ENCODE measurements at places on chromosomes 4 and X.

GRCh38 chr4:158006990-158007389, 165.8 kb downstream of the GASK1B start:
- DNase-seq: no peak

- no peak for DNase-seq
Measured at GRCh38 chrX:51257490-51257889, 75.1 kb upstream of the NUDT10 start.

- no peak for DNase-seq
Measured at GRCh38 chr4:60737858-60738257, 462.3 kb upstream of the ADGRL3 start.

DNA sequence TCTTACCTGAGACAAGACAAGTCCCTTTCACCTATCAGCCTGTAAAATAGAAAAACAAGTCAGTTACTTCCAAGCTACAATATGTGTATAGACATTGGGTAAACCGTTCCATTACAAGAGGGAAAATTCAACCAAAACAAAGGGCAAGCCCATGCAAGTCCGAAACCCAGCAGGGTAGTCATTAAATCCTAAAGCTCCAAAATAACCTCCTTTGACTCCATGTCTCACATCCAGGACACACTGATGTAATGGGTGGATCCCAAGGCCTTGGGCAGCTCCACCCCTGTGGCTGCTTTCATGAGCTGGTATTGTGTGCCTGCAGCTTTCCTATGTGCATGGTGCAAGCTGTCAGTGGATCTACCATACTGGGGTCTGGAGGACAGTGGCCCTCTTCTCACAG, 14.7 kb upstream of the FAM47B start:
- DNase-seq: no peak

GRCh38 chrX:34279866-34280560, 147.9 kb upstream of the FAM47A start:
- DNase-seq: no peak

GRCh38 chrX:17692709-17693346, 44.5 kb upstream of the SCML1 start:
- DNase-seq: no peak

DNA sequence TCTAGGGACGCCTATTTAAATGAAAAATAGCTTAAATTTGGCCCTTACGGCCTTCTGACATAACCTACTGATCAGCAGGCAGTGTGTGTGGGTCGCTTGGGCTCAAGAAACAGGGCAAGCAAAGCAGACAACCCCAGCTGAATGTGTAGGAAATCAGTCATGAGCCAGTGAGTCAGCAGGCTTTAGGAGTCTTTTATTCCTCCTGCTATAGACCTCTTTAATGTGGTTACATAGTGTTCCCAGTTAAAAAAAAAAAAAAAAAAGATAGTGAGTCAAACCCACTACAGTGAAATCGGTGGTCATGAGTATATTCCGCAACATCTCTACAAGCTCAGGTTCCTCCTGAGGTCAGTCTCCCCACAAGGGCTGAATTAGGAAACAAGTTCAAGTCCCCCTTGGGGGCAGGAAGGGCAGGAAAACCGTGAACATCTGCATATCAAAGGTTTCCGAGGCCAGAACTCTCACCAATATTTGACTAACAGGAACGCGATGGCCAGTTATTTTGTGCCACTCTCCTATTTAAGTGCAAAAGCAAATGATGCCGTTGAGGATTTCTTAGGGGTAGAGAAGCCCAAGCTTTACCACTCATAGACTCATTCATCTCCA, 32.7 kb downstream of the ACSL1 start:
- peak; percentile 92 for DNase-seq

GRCh38 chr4:26120098-26120825, 200.6 kb upstream of the RBPJ start:
- no peak for DNase-seq

DNA sequence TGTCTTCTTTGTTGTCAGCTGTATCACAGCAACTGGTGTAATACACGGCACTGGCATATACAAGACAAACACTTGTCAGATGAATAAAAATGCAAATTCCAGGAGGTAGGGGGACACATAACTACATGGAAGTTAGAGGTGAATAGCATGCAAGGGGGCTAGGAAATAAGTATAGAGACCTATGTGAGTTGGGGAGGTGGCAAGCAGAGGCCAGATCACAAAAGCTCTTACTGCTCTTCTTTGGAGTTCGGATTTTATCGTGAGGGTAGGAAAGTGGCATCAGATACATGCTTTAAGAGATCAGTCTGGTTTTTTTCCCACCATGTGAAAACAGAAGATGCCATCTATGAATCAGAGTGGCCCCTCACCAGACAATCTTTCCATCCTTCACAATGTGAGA, 2.8 kb upstream of the SRP72 start:
- no peak for DNase-seq

- DNase-seq: no peak
Measured at GRCh38 chr4:157907226-157907946, 265.4 kb downstream of the GASK1B start.

DNA sequence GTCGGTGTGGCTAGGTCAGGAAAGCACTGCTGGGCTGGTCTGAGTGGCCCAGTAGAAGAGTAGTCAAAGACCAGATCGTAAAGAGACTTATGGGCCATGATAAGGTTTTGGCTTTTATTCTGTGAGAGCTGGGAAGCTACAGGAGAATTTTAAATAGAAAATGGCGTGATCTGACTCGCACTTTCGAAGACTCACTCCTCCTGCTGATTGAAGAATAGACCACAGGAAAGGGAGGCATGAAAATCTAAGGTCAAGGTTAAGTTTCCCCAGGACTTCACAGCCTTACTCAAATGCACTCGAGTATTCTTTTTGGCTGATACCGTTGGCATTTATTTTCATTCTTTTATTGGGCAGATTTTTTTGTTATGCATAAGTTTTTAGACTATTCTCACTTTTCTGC, 231.4 kb upstream of the ANKRD50 start:
- no peak for DNase-seq

DNA sequence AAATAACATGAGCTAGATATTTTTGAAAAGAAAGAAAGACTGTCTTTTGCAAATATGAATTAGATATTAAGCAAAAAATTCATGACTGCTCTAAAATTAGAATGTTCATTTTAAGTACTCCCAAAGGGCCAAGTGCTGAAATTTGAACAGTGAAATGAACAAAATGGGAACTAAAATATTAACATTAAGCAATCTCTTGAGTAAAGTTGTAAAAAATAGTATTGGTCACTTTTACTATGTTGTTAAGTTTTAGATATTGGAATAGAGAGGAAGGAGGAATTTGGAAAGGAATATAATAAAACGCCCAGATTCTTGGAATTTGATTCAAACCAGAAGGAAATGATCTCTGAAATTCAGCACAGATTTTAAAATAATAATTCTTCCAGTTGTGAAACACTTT, 125.9 kb upstream of the ANK2 start:
- DNase-seq: no peak

- DNase-seq: no peak
Measured at GRCh38 chr4:55103224-55103623, 22.2 kb downstream of the KDR start.

DNA sequence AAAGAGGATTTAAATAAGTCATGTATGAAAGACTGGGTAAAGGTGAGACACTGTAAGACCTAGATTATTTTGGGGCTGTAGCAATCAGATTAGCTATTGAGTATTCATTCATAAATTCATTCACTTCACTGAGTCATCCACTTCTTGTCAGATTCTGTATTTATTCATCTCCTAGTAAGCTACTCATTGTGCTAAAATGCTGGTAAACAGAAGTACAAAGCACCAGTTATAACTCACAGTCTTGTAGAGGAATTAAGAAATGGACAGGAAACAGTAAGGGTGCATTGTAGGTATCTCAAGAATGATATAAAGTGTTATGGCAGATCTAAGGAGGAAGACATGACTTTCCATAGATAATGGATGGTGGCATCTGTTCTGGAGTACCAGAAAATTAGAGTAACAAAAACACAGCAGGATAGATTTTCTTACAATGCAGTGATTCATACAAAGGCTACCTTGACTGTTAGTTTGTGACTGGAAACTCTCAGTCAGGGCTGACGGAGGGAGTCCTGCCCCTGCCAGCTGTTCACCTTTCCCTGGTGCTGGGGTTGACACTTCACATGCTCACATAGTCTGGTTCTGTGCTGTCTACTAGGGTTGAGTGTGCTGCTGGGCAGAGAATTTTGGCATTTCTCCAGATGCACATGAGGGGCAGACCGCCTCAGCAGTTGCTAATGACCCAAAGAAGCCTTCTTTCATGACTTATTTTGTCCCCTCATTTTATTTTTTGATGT, 26.5 kb upstream of the HAND2 start:
- no peak for DNase-seq

GRCh38 chrX:136736690-136737089, 44.0 kb downstream of the ARHGEF6 start:
- no peak for DNase-seq

GRCh38 chr4:136908122-136908521, 624.2 kb downstream of the PCDH18 start:
- DNase-seq: no peak

DNA sequence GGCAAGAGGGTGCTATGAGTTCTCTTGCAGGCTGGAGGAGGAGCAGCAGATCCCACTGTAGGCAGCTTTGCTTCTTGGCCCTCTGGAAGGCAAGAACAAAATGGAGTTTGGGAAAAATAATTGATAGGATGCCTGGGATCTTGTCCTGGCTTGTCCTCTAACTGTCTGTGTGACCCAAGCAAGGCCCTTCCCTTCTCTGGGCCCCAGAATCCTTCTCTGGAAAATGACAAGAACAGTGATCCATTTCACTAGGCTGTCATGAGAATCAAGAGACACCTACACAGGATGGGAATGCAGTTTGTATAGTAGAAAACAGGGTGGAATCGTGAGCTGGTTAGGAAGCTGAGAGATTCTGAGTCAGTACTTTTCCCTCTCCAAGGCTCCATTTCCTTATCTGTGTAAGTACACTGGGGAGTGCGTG, 133.3 kb downstream of the PJA1 start:
- no peak for DNase-seq

DNA sequence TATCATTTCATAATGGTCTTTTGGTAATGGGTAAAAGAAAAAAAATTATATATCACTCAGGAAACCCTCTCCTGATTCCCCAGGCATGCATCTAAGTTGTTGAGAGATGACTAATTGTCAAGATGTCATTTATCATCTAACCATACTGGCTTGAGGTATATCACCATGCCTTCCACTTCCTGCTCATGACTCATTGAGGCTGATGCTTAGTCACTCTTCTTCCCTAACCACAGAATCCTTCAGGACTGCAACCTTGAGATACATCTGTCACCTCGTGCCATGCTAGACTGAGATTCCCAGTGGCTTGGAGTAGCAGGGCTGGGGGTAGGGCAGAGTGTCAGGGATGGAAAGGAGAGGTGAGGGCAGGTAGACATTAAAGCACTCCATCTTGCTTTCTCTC, 782.5 kb upstream of the INTU start:
- DNase-seq: peak; percentile 93

DNA sequence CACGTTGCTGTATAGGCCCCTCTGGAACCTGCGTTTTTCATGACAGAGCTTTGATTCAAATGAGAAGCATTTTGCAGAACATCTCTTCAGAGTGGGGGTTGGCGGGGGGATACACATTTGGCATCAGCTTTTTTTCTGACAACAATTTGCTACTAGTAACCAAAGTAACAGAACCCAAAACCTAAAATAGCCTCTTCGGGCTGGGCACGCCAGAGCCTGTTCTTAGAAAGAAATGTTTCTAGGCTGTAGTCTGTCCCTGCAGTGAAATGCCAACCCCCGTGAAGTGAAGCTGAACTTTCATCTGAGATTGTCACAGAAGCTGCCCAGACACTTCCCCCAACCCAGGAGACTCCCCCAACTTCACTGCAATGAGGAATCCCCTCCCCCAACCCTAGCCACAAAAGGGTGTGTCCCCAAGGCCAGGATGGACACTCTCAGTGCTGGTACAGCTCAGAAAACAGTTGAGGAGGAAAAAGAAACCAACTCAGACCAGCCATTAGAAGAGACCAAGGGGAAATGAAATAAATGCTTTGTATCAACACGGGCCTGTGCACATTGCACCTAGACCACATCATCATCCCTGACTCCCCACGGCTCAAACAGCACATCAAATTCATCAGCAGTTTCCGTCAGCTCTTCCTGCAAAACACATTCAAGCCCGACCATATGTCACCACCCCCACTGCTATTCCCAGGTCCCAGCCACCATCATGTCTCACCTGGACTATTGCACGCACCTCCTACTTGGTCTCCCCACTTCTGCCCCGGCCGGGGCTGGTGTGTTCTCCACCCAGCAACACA, 8.4 kb upstream of the MAN2B2 start:
- DNase-seq: no peak

DNA sequence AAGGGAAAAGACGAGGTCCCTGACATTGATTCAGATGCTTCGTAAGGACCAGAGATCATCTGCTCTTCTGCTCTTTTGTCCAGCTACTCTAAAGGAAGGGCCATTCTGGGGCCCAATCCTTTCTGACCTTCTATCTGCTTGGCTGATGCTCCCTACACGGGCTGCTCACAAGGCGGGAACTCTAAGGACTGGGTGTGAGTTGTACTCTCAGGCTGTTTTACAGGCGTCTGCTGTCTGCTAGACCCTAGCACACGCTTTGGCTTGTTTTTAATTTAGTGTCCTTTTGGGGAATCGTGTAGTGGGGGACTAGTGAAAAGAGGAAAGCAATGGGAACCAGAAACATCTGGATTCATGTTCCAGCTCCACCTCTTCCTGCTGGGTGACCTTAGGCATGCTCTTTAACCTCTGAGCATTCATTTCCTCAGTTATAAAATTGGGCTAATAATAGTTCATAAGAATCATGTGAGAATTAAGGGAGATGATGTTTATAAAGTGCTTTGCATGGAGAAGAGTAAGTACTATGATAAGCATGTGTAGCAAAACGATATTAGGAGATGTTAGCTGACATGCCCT, 53.1 kb downstream of the CASP3 start:
- no peak for DNase-seq

GRCh38 chr4:109434007-109434971, 674 bp downstream of the SEC24B start:
- DNase-seq: no peak

GRCh38 chr4:15104825-15105224, 102.5 kb downstream of the CPEB2 start:
- peak; percentile 17 for DNase-seq

- no peak for DNase-seq
Measured at GRCh38 chrX:71106427-71106826, at the start of gene CXorf65. TSS of gene CXorf65 (minus strand) at chrX:71106740. CDS start at chrX:71106556, 184 bp downstream.

All from non-pigmented ciliary epithelial cell (primary cell).